ENCODE measurements at places on chromosomes 5 and 9.

- DNase-seq = peak; percentile 37
Observed at GRCh38 chr5:944992-945685, 52.5 kb downstream of the TRIP13 start.

- DNase-seq = no peak
Observed at GRCh38 chr5:68140763-68141162, 74.8 kb upstream of the PIK3R1 start.

DNA sequence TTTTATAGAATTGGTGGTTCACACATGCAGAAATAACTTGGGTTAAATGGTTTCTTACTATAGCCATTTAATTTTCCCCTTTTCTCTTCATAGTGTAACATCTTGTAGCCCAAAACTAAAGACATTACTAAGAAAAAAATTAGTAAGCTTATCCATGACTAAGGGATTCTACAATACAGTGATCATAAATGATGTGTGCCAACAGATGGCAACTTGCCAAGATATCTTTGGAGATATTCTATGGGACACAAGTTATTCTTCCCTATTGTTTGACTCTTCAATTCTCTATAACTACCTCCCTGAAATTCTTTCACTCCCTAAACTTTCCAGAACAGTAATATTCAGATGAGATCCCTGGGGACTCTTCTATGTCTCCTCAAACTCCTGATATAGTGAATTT lies 580.6 kb downstream of the PTPRD start:
- no peak for DNase-seq

DNA sequence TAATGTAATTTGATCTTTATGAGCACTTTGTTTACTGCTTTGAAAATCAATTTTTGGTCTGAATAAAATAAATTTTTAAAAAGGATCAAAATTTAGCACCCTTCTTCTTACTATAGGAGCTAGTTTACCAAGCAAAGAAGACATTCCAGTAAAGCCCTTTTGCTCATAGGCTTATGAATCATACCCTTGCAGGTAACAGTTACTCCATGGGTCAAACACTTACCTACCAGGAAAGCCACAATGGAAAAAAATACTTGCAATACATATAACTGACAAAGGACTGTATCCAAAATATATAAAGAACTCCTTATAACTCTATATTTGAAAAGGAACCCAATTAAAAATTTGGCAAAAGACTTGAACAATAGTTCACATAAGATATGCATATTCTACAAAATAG lies 66.6 kb downstream of the SHOC1 start:
- DNase-seq = no peak

GRCh38 chr9:76725011-76725546 lies 39.2 kb upstream of the PCA3 start:
- no peak for DNase-seq

DNA sequence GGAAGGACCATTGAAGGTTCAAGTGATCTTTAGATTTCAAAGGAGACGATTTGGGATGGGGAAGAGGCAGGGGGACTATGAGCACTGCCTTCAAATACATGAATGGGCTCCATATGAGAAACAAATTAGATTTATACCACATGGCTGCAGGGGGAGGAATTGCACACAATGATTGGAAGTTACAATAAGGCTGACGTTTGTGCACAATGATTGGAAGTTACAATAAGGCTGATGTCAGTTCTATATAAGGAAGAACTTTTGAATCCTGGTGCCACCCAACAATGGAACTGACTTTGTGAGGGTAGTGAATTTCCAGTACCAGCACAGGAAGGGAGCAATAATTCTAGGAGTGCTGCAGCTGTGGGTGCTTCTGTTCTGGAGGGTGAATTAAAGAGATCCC lies 95.7 kb upstream of the PTGER4 start:
- DNase-seq = no peak

DNA sequence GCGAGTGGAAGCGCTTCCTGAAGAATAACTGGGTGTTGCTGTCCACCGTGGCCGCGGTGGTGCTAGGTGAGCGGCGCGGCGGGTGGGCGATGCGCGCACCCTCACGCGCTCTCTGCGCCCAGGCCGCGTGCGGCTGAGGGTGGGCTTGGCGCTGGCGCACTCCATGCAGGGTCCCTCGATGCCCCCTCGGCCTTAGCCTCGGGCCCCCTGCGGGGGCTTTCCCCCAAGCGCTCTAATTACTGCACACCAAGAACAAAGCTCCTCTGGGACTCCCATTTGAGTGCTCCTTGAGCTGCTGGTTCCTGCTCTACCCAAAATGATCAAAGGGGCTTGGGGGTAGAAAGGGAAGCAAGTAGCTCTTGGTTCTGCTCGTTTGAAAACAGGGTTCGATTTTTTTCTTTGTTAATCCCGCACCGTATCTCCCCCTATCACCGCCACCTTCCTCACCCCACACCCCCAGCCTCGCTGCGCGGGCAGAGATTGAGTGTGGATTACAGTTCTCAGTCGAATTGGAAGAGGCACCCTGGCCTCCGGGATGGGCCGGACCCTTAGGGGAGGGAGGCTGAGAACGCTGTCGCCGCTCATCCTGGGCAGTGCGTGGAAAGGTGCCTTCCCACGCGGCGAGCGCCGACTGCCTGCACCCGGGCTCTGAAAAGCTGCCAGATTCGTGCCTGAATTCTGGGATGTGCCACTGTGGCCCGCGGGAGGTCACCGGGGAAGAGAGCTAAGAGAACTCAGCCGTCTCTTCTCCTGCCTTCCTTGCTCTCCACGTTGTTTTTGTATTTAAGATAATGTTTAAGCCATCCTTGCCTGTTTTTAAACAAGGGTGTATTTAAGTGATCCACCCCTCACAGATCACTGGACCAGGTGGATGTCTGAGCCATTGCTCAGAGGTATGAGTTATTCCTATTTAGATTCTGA lies 697 bp downstream of the SLC1A1 start:
- DNase-seq = no peak

- DNase-seq = no peak
Observed at GRCh38 chr9:79489261-79490000, 82.3 kb upstream of the TLE4 start.

DNA sequence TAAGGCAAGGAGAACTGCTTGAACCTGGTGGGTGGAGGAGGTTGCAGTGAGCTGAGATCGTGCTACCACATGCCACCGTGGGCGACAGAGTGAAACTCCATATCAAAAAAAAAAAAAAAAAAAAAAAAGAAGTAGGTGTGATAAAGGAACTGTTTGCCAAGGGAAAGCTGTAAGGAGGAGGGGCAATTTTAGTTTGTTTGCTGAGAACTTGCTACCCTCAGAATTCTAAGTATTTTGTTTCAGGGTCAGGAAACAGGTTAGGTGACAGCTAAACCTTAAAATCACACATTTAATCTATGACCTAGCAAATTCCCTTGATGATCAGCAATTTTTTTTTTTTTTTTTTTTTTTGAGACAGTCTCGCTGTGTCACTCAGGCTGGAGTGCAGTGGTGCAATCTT lies 7.2 kb upstream of the ARRDC3 start:
- no peak for DNase-seq

- no peak for DNase-seq
Observed at GRCh38 chr5:133081703-133082102, 29.9 kb downstream of the HSPA4 start.

DNA sequence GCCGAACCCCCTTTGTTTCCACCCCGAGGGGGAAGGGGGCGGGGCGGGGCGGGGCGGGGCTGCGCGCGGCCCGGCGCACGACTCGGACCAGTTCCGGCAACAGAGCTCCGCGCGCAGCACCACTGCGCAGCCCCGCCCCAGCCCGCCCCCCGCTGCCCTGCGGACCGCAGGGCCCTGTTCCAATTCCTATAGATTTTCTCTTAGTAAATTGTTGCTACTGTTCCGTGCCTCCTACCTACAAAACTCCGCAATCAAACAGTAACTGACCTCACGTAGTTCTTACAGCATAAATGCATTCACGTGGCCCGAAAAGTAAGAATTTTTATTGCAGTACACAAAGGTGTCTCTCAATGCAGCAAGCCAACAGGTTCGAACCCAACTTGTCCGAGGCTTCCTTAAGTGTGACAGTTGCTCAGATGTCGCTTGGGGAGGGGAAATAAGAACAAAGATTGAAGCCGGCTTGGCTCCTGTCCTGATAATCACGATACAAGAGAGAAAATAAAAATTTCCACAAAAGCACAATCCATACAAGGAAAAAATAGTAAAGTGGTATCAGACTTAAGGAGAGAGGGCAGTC lies 1.2 kb upstream of the RNF38 start:
- DNase-seq = no peak

DNA sequence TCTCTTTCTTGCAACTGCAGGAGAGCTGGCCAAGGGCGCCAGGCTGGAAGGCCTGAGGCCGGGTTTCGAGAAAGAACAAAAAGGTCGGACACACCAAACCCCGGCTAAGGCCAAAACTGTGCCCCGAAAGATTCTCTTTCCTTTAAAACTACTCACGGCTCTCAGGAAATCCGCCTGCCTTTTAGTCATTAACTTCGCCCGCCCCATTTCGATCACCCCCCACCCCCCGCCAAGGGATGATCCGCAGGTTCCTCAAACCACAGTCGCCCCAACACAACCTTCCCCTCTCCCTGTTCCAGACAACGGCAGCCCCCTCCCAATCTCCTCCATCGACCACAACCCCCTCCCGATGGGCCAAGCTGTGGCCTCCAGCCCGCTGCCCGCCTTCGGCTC lies 536 bp downstream of the FEM1C start:
- DNase-seq = peak; percentile 83

- DNase-seq = no peak
Observed at GRCh38 chr5:155773680-155774079, 553.3 kb upstream of the SGCD start.

GRCh38 chr9:109272745-109273144 lies 48.1 kb downstream of the EPB41L4B start:
- no peak for DNase-seq

GRCh38 chr5:60497706-60498500 lies 202.1 kb downstream of the DEPDC1B start:
- DNase-seq = no peak

- DNase-seq = no peak
Observed at GRCh38 chr5:88376728-88377127, 108.1 kb upstream of the TMEM161B start.

GRCh38 chr9:37920471-37921167 lies 16.7 kb upstream of the SLC25A51 start:
- peak; percentile 65 for DNase-seq

GRCh38 chr5:170745481-170746071 lies 37.9 kb upstream of the GABRP start:
- DNase-seq = no peak

- DNase-seq = no peak
Observed at GRCh38 chr5:126394211-126394788, 28.9 kb upstream of the GRAMD2B start.

- DNase-seq = no peak
Observed at GRCh38 chr5:96984506-96985192, 48.8 kb downstream of the LNPEP start.

DNA sequence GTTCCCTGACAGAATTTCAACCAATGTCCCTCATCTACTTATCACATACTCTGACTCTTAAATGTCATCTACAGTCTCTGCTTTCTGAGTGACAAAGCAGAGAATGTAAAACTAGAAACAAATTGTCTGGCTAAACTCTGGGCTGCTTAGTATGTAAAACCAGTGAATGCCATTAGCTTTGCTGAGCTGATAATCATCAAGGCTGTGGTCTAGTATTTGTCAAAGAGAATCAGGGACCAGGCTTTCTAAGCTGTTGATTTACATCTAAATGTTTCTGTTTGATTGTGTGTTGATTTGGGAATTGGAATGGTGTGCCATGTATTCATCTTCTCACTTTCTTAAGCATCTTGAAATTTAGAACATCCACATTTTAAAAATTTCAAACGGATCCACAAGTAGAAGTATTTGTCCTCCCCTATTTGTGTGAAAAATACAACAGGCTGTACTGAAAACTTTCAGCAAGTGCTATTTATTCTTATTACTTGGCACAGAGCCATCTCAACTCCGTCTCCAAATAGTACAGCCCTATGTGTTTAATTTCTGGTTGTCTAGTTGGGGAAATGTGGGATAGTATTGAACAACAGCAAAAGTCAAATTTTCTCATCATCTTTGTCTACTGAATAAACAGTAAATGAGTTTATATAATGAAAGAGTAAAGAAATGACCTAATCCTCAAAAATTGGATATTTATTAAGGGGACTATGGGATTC lies 251.5 kb downstream of the KCTD16 start:
- DNase-seq = no peak

GRCh38 chr9:35116539-35116897 lies 856 bp upstream of the ATOSB start:
- DNase-seq = no peak

- no peak for DNase-seq
Observed at GRCh38 chr9:37221489-37222106, 101.2 kb downstream of the ZCCHC7 start.

DNA sequence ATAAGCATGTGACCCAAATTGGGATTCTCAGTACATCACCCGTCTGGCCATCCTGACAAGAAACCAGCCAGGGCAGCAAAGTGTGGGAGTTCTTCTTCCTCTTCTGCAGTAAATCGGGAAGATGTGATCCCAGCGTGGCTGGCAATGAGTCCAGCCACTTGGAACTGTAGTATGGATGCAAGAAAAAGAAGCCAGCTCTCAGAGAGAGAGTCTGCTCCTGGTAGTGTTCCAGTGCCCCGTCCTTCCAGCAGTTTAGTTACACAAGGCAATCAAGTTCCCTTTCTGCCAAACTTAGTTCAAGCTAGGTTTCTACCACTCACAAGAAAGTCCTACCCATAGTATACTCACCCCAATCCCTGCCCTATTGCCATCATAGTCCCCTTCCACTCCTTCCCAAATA lies 65.6 kb downstream of the CDK5RAP2 start:
- no peak for DNase-seq

DNA sequence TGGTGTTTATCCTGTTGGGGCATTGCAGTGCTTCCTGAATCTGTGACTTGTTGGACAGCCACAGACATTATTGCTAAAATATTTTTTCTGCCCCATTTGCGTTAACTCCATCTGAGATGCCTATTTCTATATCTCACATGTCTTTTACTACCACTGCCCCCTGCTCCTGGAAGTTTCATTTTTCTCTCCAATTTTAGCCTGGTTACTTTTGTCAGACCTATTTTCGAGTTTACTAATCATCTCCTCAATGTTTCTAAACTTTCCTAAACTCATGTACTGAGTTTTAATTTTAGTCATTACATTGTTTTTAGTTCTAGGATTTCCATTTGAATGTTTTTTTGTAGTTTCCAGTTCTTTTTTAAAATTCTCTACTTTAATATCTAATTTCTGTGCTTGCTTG lies 17.6 kb downstream of the HAPLN1 start:
- no peak for DNase-seq

- no peak for DNase-seq
Observed at GRCh38 chr5:22844155-22844554, 9.0 kb downstream of the CDH12 start.
